Breast epithelium (tissue), 4 donors: ENCODE measurements at places on chromosomes 5 and 9. TPM values are rescaled to one million over a fixed set of nuclear protein-coding genes. Genes with fewer than 3 reads are reported as not detected.
A peak's percentile ranks its signal among the peaks of the same experiment; 100 is the strongest.

DNA sequence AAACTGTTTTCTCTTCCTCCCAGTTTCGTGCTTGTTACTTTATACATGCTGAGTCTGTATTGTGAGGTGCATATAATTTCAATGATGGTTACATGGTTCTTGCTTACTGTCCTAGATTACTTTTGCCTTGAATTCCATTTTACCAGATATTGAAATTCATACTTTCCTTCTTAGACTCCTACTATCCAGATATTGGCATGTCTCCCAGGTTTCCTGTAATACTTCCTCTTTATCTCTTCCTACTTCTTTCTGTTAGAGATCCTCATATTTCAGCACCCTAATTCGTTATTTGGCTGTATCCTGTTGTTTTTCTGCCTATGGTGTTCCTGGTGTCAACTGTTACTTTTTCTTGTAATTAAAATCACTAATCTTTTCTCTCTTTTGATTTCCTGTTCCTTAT is 522.1 kb downstream of the CCDC171 start:
- DNase-seq: no peak
- H3K27ac ChIP-seq: no peak overlapping the region
- no peaks in the 10 kb centered on the region for H3K27me3 ChIP-seq

DNA sequence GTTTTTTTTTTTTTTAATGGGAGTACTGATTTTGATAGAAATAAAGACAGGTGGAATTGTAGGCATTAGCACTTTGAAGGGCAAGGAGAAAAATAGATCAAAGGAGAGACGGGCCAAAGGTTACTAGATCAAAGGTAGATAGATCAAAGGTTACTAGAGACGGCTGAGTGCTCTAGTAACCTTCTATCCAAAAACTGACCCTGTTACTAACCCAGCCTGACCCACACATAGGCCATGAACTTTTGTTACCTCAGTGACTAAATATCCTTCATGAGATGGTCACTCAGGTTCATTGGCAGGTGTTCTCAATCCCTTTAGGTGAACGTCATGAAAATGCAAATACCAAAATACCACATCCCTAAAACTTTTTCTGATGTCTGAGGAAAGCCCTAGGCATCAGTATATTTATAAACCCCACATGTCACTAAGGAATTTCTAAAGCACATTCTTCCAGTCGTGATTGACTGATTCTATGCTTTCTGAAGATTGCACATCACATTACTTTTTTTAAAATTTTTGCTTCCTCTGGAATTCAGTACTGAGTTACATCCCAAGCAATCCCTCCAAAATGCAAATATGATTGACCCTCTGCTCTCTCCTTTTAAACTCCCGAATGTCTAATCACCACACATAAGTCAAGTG is 772.7 kb downstream of the BRINP1 start:
- H3K4me1 ChIP-seq: no peaks in the 10 kb centered on the region
- H3K27ac ChIP-seq: no peak overlapping the region
- H3K27me3 ChIP-seq: no peaks in the 10 kb centered on the region
- no peak overlapping the region for H3K4me3 ChIP-seq

- DNase-seq: no peak
- H3K27me3 ChIP-seq: no peaks in the 10 kb centered on the region
- H3K4me3 ChIP-seq: no peak overlapping the region
- H3K27ac ChIP-seq: no peak overlapping the region
- no peaks in the 10 kb centered on the region for H3K4me1 ChIP-seq
- H3K36me3 ChIP-seq: peaks cover 8% of the 10 kb centered on the region
Measured at GRCh38 chr5:77064040-77064439, 23.0 kb downstream of the ZBED3 start.

The RACK1 gene
- total RNA-seq: 2,842 TPM

GRCh38 chr5:67619235-67619634 is 422.6 kb upstream of the CD180 start:
- no peak overlapping the region for H3K27ac ChIP-seq
- DNase-seq: no peak
- no peaks in the 10 kb centered on the region for H3K4me1 ChIP-seq
- H3K27me3 ChIP-seq: no peaks in the 10 kb centered on the region
- no peaks in the 10 kb centered on the region for H3K36me3 ChIP-seq
- no peak overlapping the region for H3K4me3 ChIP-seq

The HMMR gene
- not detected for total RNA-seq

The SURF2 gene
- 25.2 TPM for total RNA-seq

The FSTL4 gene
- 0.88 TPM for total RNA-seq

- H3K4me1 ChIP-seq: no peaks in the 10 kb centered on the region
- H3K27ac ChIP-seq: no peak overlapping the region
- DNase-seq: no peak
- no peaks in the 10 kb centered on the region for H3K36me3 ChIP-seq
- no peaks in the 10 kb centered on the region for H3K27me3 ChIP-seq
- H3K4me3 ChIP-seq: no peak overlapping the region
Measured at GRCh38 chr9:4011054-4011453, 288.8 kb downstream of the GLIS3 start.

The ANAPC2 gene
- total RNA-seq: 35.7 TPM

The CYLC2 gene
- total RNA-seq: not detected

- no peaks in the 10 kb centered on the region for H3K4me1 ChIP-seq
- no peak for DNase-seq
- no peaks in the 10 kb centered on the region for H3K27me3 ChIP-seq
- H3K36me3 ChIP-seq: no peaks in the 10 kb centered on the region
Measured at GRCh38 chr5:173962436-173962972, 26.5 kb upstream of the C5orf47 start.

DNA sequence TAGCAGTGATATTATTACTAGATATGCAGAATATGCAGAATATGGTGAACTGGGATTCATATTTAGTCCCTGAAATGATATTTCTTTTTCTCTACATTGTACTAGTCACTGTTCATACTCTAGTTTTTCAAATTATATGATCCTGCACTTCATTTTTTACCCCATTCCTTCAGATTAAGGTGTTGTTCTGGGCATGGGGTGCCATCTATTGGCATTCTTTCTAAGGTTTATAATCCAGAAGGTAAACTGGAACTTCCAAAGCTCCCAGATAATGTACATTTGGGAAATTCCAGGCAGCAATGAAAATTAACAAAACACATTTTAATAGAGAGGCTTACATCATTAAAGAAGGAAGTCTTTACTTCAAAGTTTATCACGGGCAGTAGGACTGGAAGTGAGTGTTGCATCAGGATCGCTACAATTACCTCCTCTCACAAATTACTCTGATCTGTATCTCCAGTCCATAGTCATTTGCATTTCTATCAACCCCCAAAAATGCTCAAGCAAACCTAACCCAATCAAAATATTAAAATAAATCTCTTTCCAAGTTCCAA is 12.5 kb downstream of the RFX3 start:
- H3K4me3 ChIP-seq: no peak overlapping the region
- H3K4me1 ChIP-seq: no peaks in the 10 kb centered on the region
- DNase-seq: no peak
- no peaks in the 10 kb centered on the region for H3K27me3 ChIP-seq
- H3K27ac ChIP-seq: no peak overlapping the region
- H3K36me3 ChIP-seq: no peaks in the 10 kb centered on the region

DNA sequence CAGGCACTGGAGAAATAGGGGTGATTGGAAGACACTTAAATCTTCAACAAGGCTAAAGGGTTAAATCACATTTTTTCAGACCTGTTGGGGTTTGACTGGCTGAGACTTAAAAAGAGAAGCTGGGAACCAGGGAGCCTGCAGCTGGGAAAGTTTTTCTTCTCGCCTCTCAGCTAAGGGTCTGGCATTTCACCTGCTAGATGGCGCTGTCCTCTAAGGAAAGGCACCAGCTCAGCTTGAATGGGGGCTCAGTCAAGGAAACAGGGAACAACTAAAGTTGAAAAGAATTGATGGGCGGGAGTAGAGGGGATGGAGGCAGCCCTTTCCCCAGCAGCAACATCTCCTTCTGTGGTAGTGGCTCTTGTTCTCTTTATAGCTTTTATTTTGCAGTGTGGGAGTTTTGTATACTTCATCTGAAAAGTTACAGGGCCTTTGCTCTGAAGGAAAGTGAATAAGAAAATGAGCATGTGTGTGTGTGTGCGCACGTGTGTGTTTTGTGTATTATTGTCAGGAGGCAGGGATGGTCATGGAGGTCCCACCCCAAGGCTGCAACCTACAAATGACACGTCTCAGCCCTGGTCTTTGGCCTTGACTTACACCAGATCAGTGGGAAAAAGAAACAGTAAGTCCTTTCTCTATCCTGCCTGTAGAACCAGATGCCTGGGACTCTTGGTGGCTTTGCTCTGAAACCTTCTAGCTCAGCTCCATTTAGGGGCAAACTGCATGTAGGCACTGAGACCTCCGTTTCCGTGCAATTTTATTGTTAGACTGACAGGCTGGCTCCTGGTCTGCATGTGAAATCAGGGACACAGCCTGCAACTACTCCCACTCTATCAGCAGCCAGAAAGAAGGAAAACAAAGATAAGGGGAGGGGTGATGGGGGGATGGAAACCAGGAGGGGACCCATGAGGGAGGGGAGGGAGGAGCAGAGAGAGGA is 316.2 kb upstream of the CLINT1 start:
- H3K4me1 ChIP-seq: peaks cover 6% of the 10 kb centered on the region
- H3K4me3 ChIP-seq: no peak overlapping the region
- no peaks in the 10 kb centered on the region for H3K27me3 ChIP-seq

DNA sequence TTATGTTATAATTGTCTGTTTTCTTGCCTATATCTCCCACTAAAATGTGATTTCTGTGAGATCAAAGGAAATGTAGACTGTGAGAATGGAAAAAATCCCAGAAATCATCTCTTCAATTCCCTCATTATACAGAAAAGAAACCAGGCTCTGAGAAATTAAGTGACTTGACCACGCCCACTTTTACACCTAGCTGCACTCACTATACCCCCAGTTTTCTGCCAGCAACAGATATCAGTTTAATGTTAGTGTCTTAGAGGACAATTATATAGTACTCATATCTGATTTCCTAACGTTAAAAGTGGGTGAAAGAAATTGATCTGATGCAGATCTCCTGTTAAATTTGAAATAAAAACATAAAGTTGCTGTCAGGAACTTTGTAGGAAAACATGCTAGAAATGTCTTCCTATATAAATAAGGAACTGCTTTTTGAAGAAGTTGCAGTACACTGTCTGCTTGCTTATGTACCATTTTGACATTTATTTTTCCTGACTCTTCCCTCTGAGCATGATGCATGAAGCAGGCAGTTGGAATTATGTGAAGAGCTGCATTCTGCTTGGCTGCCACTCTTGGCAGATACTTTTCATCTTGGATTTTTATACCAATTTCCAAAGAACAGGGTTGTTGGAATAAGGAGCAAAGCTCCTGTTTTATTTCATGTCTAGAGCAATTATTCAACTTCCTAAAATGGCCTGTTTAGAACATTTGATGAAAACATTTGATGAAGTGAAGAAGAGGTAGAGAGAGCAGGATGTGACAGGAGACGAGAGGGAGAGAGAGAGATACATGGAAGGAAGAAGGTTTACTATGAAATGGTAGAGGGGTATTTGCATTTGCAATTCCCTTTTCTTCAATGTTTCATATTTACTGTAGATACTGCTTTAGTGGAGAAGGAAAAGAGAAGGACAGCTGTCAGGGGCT is 57.3 kb upstream of the RICTOR start:
- no peaks in the 10 kb centered on the region for H3K27me3 ChIP-seq
- no peak overlapping the region for H3K4me3 ChIP-seq
- H3K36me3 ChIP-seq: no peaks in the 10 kb centered on the region
- H3K4me1 ChIP-seq: no peaks in the 10 kb centered on the region
- no peak overlapping the region for H3K27ac ChIP-seq
- no peak for DNase-seq

The COL27A1 gene
- 22.0 TPM for total RNA-seq

- H3K4me3 ChIP-seq: no peak overlapping the region
- no peaks in the 10 kb centered on the region for H3K27me3 ChIP-seq
- H3K36me3 ChIP-seq: no peaks in the 10 kb centered on the region
Measured at GRCh38 chr5:153670101-153670500, 179.6 kb downstream of the GRIA1 start.

The SLC9A3 gene
- 2.3 TPM for total RNA-seq

The SCGB3A2 gene
- total RNA-seq: not detected

GRCh38 chr5:13412040-13412595 is 532.4 kb downstream of the DNAH5 start:
- H3K27me3 ChIP-seq: no peaks in the 10 kb centered on the region
- DNase-seq: no peak
- no peaks in the 10 kb centered on the region for H3K4me1 ChIP-seq
- H3K36me3 ChIP-seq: no peaks in the 10 kb centered on the region

The SECISBP2 gene
- 84.7 TPM for total RNA-seq

DNA sequence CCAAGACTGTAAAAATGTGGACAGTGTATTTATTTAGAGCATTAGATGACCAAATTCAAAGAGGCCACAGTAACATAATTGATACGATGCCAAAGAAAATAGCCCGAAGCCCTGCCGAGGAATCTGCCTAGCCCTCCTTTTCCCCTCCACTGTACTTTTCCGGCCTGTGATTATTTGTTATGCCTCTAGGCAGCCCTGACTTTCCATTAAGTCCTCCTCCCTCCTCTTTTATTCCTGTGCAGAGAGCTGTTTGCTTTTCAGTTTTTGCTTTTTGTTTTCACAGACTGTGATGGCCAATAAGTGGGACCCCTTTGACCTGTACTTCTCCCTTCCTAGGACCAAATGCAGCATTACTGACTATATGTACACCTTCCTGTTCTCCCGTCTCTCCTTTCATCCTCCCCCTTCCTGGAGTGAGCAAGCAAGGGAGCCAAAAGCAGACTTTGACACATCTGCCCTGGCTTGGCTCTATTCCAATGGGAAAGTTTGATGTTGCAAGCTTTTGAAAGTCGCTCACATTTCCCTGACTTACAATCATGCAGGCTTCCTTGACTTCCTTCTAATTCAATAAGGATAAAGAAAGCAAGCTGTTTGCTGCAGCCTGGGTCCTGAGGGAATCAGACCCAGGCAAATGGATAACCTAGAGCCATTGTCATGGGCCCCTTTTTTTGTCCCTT is 76.1 kb downstream of the NREP start:
- no peaks in the 10 kb centered on the region for H3K36me3 ChIP-seq
- no peaks in the 10 kb centered on the region for H3K27me3 ChIP-seq
- no peak for DNase-seq
- H3K4me1 ChIP-seq: peaks cover 7% of the 10 kb centered on the region
- peak overlapping the region; percentile 63 for H3K27ac ChIP-seq

DNA sequence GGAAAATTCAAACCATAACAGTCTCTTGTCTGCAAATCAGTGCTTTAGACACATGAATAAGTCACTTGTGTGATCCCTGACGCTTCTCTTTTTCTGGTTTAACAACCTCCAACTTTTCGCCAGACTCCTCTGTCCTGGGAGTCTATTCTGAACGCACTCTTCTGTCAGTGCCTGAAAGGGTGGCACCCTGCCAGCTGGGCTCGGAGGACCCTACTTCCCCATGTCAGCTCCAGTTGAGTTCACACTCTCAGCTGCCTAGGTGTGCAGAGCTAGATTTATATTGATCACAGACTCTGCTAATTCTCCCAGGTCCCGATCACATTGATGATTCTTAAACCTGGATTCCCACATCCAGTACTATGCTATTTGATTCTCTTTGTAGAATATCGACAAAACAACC is 649.1 kb downstream of the BNC2 start:
- H3K27ac ChIP-seq: no peak overlapping the region
- no peaks in the 10 kb centered on the region for H3K27me3 ChIP-seq
- no peak for DNase-seq
- H3K4me1 ChIP-seq: no peaks in the 10 kb centered on the region
- H3K4me3 ChIP-seq: no peak overlapping the region
